Erythroblast (primary cell): ENCODE measurements at places on chromosomes 2 and 18.
A peak's percentile ranks its signal among the peaks of the same experiment; 100 is the strongest.

GRCh38 chr2:133802409-133803039 lies 234.3 kb upstream of the NCKAP5 start:
- no peak for DNase-seq

DNA sequence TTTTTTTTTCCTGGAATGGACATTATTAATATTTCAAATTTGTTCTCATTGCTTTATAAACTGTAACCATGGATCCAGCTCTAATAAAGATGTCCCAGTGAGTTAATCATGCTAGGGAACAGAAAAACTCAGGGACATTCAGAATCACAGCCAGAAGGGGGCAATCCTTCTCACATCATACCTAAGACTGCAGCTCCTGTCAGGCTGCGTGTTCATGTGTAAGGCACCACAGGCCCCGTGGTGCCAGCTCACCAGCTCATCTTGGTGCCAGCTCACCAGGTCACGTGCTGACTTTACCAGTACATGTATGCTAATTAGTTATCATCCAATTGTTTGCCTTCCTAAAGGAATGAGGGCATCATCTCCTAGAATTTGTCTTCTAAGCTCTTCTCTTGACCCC lies 84.7 kb upstream of the NEDD4L start:
- peak; percentile 55 for DNase-seq

DNA sequence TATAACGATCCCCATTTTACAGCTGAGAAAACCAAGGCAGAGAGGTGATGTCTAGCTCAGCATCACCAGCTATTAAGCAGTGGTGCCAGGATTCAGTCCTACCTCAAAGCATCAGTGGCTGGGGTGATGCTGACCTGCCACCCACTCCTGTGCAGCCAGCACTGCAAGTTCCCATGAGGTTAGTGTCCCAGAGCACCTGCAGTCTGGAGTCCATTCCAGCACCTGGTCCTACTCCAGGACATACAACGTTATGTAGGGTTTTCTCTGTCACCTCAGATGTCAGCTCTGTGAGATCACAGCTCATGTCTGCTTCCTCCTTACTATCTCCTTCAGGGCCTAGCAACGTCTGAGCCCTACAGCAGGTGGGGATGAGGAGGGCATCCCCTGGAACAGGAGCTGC lies 328.0 kb upstream of the HS6ST1 start:
- DNase-seq: no peak

- no peak for DNase-seq
Measured at GRCh38 chr18:62610351-62610700, 87.5 kb downstream of the ZCCHC2 start.

DNA sequence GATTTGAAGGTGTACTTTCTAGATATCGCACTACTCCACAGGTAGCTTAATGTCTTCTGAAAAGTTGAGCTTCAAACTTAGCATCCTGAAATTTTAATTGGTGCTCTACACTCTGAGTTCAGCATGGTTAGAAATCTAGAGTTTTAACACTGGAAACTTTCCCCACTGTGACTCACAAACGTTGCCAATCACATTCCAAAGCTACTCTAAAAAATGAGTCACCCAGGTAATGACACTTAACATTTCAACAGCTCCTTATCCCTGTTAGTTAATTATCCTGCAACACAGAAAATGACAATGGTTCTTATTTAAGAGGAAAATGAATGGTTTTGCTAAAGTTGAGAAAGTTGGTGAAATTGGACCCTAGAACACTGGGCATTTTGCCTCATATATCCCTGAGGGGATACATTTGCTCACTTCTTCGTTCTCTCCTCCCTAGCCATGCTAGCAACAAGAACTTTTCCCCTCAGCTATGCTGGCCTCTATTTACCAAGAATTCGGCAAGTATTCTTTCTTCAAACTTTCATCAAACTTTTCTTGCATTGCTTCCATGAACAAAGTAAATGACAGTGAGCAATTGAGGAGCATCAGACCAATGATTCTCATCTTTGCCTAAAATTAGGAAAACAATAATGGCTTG lies 1024.1 kb upstream of the KLHL29 start:
- DNase-seq: no peak
